ENCODE measurements at places on chromosomes 7 and 10.

- peak; percentile 28 for DNase-seq
These were observed 577 bp downstream of the DNAJB9 start for GRCh38 chr7:108570146-108570755.

- no peak for DNase-seq
These were observed 182.8 kb upstream of the PHYHIPL start for GRCh38 chr10:58993480-58994221.

DNA sequence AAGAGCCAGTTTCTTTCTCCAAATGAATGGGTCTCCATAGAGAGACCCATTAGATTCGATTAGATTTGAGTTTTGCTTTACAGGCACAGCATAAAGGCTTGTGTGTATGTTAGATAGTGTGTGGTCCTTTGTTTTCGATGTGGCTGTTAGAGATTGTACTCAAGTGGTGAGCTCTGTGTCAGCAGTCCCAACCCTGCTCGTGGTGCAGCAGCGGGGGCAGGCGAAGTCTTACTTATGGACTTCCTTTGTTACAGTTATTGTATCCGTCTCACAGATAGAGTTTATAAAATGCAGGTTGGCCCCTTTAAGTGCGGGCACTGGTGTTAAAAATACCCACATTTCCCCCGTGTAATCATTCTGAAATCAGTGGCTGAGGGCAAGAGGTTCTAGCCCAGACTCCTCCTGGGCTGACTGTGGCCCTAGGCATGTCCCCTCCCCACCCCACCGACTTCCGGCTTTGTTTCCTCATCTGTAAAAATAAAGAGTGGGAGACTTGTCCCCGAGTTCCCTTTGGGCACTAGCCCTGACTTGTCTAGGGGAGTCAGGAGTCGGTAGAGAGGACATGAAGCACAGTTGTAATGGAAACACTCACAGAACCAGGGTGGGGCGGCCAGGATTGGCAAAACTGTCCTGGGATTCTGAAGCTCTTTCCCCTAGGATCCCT, 28.6 kb downstream of the MTURN start:
- DNase-seq, result no peak

- no peak for DNase-seq
These were observed 53.9 kb upstream of the RAB18 start for GRCh38 chr10:27450225-27450624.

DNA sequence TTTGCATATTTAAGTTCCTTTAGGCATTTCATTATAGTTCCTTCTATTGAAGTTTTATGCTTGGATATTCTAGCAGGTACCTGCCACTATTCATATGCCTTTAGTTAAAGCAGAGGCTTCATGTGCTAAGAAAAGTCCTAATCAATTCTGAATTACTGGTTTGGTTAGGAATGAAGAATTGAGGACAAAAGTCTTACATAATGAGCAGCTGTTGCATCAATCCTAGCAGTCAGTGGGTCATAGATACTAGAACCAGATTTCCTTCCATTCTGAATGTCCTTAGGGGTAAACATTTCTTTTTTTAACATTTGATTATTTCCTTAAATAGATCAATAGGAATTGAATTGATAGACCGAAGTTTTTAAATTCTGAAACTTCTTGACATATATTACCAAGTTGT, 59.2 kb downstream of the CDK13 start:
- DNase-seq, result no peak

- no peak for DNase-seq
These were observed 275.3 kb downstream of the HDAC9 start for GRCh38 chr7:18770822-18771221.

GRCh38 chr10:122293156-122293960, 22.3 kb downstream of the BTBD16 start:
- no peak for DNase-seq

GRCh38 chr10:70064486-70064885, 11.8 kb downstream of the MACROH2A2 start:
- no peak for DNase-seq

DNA sequence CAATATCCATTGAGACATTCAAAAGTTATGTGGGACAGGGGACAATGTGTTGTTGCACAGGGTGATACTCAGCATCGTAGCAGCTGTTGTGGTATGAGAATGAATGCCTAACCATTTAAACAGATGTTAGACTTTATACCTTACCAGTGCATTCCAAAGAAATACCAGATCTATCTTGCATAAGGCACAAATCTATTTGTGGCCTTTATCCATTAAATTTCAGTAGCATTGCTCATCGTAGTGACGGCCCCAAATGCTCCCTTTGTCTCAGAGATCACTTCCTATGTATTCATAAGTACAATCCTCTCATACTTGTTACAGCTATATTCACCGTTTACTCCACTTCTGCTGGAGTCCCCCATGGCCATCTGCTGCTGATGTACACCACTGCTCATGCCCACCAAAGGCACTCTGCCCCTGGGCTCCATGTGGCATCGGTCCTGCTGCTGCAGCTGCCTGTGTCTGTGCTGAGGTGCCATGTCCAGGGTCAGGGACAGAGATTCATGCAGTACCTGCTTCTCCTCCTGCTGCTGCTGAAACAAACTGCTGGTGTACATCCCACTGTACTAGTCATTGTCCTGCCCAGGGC, 96.3 kb downstream of the CPED1 start:
- no peak for DNase-seq

GRCh38 chr7:1961701-1962276, 271.0 kb downstream of the MAD1L1 start:
- DNase-seq, result peak; percentile 24

DNA sequence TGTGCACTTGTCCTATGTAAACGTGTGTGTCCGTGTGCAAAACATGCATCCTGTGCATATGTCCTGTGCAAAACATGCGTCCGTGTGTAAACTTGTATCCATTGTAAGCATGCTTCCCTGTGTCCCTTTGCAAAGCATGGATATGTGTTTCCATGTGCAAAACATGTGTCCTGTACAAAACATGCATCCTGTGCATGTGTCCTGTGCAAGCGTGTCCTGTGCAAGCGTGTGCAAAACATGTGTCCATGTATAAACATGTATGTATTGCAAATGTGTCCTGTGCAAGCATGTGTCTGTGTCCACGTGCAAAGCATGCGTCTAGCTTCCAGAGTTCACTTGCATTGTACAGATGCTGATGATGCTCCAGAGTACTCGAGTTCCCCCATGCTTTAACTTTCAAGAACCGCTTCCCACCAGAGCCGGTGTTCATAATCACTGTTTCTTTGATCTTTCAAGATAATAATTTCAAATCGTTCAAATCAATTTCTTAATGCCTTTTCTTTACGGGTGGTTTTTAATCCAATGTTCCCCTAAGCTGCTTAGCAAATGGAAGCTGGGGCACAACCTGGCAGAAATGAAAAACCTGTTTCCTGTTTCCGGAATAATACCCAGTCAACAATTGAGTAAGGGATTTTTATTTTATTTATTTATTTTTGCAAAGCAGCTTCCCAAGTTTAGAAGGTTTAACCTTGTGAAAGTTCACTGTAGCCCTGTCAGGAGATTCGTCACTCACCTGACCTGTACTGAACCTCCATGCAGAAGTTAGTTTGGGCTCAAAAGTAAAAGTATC, 641 bp upstream of the ASB13 start:
- no peak for DNase-seq

DNA sequence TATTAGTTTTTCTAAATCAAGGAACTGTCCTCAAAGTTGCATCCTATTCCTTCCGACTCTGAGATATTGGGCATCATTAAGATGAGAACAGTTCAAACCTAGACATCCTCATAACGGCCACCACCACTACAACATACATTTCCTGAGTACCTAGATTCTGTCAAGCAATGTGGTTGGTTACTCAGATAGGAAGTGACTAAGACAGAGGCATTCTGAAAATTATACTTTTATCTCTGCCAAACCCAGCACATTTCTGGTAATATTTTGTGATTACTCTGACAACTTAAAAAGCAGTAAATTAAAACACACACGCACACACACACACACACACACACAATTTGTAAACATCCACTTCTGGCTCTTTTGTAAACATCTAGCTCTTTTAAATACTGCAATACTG, 291.2 kb upstream of the MEOX2 start:
- no peak for DNase-seq

DNA sequence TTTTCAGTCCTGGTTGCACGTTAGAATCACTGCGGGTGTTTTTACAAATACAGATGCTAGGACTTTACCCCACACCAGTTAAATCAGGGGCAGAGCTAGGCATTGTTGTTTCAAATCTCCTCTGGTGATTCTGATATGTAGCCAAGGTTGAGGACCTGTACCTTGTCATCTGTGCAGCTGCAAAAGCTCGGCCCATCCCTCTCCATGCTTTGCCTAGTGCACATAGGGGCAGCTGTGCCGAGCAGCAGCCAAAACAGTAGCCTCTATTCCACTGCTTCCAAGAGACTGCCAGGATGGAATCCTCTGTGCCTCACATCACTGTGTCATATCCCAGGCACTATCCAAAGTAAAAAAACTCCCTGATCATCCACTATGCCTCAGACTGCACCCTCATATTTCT, 181.3 kb downstream of the CDK14 start:
- no peak for DNase-seq

GRCh38 chr7:30921540-30922401, 10.1 kb downstream of the AQP1 start:
- DNase-seq, result no peak

- DNase-seq, result no peak
These were observed 99.6 kb upstream of the ANLN start for GRCh38 chr7:36289833-36290661.

GRCh38 chr7:2873686-2874551, 29.8 kb upstream of the GNA12 start:
- no peak for DNase-seq

DNA sequence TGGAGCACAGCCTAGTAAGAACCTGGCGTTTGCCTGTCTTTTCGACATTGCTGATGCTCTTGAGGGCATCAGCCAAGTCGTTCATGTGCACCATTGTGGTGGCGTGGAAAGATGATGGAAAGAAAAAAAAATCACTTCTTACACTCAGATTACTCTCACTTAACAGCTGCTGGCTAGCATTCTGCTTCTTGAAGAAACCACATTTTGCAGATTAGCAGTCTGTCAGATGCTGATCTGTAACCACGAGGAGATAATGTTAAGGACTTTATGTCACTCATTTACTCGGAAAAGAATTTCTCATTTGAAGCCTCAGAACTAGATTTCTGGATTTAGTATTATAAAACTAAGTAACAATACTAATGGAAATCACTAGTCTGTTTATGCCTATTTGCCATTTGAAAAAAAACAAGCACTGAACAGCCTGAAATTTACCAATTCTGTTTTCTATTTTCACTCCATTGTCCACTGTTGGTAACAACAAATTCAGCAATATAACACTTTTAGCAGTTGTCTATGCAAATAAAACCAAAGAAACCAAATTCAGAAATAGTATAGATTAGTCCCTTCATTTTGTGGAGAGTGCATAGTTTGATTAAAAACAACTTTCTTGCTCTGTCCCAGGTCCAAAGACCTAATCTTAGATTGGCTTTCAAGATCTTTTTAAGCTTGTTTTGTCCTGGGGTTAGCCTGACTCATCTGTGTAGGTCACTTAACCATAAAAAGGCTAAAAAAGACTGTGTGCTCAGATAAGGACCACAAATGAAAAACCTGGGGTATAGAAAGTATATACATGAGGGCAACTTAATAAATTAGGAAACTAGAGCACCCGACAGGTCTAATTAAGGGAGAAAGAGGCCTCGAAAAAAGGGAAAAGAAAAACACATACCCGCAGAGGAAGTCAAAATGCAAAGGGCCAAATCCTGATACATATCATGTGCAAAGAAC, 67.5 kb downstream of the NT5C2 start:
- DNase-seq, result no peak

- DNase-seq, result no peak
These were observed 694.1 kb downstream of the SUGCT start for GRCh38 chr7:40828686-40829600.

DNA sequence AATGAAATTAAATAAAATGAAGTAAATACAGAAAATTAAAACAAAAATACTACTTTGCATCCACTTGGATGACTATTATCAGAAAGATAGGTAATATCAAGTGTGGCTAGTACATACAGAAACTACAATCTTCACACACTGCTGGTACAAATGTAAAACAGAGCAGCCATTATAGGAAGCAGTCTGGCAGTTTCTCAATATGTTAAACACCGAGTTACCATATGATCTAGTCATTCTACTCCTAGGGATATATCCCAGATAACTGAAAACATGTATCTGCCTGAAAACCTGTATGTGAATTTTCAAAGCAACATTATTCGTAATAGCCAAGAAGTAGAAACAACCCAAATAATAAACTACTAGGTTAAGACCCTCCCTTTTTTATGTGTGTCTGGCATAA, 33.4 kb downstream of the LARP4B start:
- DNase-seq, result no peak

- DNase-seq, result no peak
These were observed 183.3 kb downstream of the PTN start for GRCh38 chr7:137160236-137160635.

DNA sequence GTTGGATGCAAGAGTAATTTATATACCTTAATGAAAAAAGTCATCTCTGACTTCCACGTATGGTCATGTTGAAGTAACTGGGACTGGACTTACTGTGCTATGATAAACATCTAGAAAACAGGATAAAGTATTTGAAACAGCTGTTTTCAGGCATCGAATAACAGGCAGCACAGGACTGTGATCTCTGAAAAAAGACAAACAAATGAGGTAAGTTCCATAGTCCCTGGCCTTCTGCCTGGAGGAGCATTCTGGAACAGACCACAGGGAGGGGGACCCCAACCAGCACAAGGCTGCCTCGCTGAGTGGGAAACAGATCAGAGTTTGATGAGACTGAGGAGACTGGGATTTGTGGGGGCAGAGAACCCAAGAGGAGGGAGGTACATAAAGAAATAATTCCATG, 89.1 kb upstream of the HABP2 start:
- no peak for DNase-seq

- DNase-seq, result no peak
These were observed 411.6 kb downstream of the PARD3 start for GRCh38 chr10:34403512-34403911.

GRCh38 chr7:117062300-117062699, 109.0 kb downstream of the ST7 start:
- DNase-seq, result no peak

- DNase-seq, result no peak
These were observed 11.7 kb downstream of the UCN3 start for GRCh38 chr10:5376450-5376849.

DNA sequence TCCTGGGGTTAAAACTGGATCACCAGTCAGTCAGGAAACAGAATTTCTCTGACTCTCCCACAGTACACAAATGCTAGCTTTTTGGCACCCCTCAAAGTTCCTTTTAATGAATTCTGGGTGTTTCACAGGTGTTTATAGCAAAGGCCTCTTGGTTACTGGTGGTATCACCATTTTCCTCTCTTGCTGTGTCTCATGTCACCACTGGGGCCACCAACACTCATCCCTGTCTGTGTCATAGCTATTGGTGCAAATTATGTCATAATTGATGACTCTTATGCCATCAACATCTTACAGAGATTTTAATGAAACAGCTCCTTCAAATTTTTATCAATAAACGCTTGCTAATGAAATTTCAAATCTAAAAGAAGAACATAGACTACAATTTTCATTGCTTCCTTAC, 27.7 kb upstream of the OSBPL3 start:
- no peak for DNase-seq

- DNase-seq, result no peak
These were observed 2.0 kb downstream of the DBF4 start for GRCh38 chr7:87878208-87878735.
